Stimulated activated CD4-positive, alpha-beta T cell treated with anti-CD3 and anti-CD28 coated beads, Interleukin-12 subunit alpha, Interleukin-12 subunit beta, amount 100 ng/mL, for 48 hours (primary cell): ENCODE measurements at places on chromosomes 16 and 17.

GRCh38 chr17:10062691-10063385, 135.6 kb downstream of the GAS7 start:
- no peak for DNase-seq

GRCh38 chr17:59067756-59068155, 38.9 kb downstream of the TRIM37 start:
- no peak for DNase-seq

GRCh38 chr16:81752225-81752875, 26.7 kb upstream of the PLCG2 start:
- DNase-seq: no peak

DNA sequence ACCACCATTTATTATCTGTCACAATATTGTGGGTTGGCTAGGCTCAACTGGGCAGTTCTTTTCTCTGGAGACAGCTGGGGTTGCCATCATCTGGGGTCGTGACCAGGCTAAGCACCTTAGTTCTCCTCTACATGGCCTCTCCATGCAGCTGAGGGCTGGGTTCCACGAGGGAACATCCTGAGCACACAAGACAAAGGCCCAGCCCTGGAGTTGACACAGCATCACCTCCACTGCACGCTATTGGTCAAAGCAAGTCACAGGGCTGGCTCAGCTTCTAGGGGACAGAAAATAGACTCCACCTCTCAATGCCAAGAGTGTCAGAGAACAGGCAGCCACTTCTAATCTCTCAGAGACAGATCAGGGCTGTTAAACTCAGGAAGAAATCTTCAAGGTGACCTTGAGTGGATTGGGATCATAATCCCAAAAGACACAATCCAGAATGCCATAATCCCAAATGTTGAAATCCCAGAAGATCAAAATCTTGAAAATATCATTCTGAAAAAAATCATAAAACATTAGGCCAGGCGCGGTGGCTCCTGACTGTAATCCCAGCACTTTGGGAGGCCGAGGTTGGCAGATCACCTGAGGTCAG, 13.0 kb upstream of the USP10 start:
- no peak for DNase-seq

DNA sequence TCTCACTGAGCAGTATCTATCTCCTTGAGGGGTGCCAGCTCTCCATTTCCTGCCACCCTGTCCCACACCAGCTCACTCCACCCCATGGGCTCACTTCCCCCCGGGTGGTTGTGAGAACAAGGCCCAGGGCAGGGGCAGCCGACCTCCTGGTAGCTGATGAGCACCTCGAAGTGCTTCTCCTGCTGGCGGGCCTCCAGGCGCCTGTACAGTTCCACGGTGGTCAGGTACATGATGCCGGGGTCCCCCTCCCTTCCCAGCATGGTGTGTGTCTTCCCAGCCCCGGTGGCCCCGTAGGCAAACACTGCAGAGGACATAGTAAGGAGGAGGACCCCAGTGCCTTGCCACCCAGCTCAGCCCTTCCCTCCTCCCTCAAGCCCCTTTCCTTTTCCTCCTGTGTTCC, 12.5 kb downstream of the KIF18B start:
- no peak for DNase-seq

DNA sequence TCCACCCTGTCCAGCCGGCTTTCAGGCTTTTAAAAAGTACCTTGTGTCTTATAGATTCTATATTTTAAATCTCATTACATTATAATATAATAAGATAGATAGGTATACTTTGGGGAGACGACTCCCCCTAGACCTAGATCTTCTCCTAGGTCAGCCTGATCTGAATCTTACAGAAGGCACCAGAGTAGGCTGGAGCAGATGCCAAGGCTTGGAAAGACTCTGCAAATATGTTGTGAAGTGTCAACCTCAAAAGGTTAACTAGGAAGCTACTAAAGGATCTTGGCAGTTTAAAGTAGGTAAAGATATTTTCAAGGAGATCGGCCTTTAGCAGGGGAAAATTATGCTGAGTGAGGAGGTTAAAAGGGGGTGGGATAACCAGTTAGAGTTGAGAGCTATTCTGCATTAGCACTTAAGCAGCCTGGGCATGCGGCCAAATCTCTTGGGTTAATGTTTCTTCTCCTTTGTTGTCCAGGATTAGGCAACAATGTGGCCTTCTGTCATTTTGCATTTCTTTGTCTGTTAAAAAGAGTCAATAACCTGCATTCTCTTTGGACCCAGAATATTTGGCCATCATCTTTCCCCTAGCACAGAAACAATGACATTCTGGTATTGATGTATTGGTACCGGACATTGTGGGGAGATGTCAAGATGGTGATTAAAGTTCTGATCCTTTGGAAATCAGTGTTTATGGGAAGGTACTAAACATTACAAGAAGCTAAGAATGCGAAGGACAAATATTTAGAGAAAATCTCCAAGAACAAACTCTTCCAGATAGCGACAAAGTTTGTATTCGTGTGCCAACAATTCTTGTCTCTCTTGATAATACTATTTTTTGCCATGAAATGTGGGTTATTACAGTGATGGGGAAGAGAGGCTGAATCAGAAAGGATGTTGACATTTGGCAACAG, 51.2 kb upstream of the DHX40 start:
- no peak for DNase-seq

GRCh38 chr17:47278561-47278960, 24.9 kb downstream of the ITGB3 start:
- no peak for DNase-seq

DNA sequence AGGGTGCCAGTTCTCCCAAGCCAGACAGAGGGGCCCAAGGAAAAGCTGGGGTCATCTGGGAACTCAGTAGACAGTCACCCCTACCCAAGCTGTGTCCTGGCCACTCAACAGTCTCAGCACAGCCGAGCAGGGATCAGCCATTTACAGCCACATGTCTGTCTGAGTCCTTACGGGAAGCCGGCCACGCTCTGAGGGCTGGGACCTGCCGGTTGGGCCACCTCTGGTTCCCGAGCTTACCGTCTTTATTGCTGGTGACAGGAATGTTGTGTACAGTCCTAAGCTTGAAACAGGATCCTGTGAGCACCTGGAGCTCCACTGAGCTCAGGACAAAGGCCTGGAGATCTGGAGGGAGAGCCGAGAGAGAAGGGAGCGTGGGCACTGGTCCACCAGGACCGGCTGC, 59.8 kb downstream of the TIMM22 start:
- DNase-seq: no peak

DNA sequence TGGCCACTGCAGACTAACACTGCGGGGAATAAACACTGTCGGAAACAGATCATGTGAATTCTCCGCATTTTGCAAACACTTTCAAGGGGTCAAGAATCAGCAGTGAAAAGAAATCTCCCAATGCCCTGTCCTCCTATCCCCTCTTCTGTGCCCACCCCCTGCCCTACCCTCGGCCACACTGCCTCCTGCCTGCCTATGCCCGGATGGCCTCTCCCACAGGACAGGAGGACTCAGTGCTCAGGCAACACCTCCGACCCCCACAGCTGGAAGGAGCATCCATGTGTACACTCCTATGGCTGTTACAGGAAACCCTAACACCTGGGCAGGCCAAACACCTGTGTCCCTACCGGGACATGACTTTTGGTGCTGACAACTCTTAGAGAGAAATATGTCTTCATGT, 24.5 kb downstream of the FBXO31 start:
- no peak for DNase-seq

DNA sequence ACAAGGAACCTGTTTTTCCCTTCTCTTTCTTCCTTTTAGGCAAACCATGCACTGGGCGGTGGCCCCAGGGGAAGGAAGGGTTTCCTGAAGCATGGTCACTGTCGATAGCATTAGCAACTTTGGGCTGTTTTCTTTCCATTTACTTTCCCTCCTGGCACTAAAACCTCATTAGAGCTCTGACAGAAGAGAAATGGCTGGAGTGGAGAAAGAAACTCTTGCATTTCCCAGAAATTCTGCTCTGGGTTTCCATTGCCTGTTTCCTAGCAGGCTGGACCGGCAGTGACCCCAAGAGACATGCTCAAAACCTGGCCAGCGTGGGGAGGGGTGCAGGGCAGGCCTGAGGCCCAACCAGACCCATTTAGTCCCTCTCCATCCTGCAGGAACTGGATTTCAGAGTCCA, 230.7 kb upstream of the CCL2 start:
- DNase-seq: no peak

GRCh38 chr17:39754161-39754957, 16.6 kb downstream of the GRB7 start:
- peak; percentile 91 for DNase-seq

GRCh38 chr17:32285306-32285705, 19.7 kb downstream of the RHBDL3 start:
- no peak for DNase-seq

GRCh38 chr16:67468731-67469130, 12.2 kb downstream of the ATP6V0D1 start:
- DNase-seq: no peak

GRCh38 chr17:42889809-42890208, 10.8 kb upstream of the G6PC1 start:
- no peak for DNase-seq

- no peak for DNase-seq
Observed at GRCh38 chr16:50549561-50549915, 1.3 kb downstream of the NKD1 start.

GRCh38 chr17:1011760-1012735, 15.1 kb downstream of the TIMM22 start:
- DNase-seq: no peak

GRCh38 chr16:19896951-19897350, 12.3 kb upstream of the GPRC5B start:
- DNase-seq: no peak

DNA sequence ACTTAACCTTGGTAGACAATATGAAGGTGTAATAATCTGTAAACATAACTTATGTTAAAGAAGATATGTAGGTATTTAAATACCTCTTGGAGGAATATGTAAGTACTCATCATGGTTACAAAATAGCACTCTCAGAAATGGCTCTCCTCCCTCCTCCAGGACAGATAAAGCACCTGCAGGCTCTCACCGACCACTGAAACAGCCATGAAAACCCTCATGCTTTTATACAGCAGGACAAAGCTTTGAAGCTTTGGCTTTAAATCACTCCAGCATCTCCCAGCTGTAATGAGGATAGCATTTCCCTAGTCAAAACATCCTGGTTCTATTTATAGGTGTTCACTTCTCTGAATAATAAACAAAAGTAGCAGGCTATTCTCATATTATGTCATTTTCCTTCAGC, 69.1 kb upstream of the PMFBP1 start:
- no peak for DNase-seq

DNA sequence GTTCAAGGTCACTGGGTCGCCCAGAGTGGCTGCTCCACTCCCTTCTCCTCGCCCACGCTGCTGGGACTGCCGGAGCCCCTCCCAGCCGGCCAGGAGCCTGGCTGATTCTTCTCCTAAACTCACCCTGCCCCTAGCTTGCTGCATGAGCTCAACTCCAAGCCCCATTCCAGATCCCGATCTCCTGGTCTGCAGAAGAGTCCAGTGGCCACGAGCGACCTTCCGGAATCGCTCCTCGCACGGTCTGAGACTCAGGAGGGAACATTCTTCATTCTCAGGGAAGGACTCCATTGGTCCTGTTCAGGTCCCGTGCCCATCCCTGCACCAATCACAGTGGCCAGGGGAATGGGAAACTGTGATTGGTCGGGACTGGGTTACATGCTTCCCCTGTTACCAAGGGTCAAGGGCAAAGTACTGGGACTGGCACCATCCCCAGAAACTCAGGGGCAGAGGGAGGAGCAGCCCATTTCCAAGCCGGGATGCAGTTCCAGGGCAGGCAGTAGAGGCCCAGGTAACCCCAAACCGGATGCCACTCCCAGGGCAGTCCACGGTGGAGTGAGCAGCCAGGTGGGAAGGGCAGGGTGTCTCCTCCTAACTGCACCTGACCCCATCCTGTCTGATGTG, 24.5 kb upstream of the CIBAR2 start:
- no peak for DNase-seq

- no peak for DNase-seq
Observed at GRCh38 chr17:40819528-40820125, 2.8 kb downstream of the KRT10 start.

GRCh38 chr16:15808071-15808470, 48.8 kb downstream of the MYH11 start:
- no peak for DNase-seq

GRCh38 chr17:55040611-55041010, 72.0 kb downstream of the STXBP4 start:
- no peak for DNase-seq

DNA sequence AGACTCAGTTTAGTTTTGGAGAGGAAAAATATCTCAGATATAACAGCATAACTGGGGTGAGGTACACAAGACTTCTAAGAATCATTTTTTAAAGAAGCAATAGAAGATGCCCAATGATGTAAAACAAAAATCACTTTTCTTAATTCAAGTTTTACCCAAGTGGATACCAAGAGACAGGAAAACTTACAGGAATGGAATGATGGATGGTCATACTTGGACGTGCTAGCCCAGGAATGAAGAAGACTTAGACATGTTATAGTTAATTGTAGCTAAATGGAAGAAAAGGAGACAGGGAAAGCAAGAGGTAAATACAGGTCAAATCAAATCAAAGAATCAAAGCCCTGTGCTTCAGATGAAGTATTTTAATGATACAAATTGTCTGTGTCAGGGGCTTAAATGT, 312.7 kb upstream of the KCNJ16 start:
- no peak for DNase-seq

DNA sequence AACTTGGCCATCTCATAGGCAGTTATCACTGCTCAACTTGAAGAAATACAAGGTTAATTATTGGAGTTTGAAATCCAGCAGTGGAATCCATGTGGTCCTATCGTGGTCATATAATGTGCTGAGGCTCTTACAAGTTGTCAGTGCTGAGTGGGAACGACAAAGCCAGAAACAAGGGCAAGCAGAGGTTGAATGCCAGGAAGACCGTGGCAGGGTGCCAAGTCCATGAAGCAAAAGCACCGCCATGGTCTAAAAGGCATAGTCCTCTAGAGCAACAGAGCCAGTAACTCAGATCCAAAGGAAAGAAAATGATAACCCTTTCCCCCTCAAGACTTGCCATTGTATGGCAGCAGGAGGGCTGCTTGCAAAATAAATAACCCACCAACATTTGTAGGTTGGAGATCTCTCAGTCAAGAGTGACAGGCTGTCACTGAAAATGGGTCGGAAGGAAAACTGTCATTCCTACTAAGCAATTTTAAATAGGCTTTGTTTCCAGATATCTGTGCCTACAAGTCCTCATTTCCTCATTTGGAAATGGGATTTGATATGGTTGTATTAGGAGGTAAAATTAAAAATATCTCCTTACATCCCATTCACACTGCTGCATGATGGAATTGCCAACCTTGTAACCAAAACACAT, 36.4 kb upstream of the HSBP1 start:
- no peak for DNase-seq

DNA sequence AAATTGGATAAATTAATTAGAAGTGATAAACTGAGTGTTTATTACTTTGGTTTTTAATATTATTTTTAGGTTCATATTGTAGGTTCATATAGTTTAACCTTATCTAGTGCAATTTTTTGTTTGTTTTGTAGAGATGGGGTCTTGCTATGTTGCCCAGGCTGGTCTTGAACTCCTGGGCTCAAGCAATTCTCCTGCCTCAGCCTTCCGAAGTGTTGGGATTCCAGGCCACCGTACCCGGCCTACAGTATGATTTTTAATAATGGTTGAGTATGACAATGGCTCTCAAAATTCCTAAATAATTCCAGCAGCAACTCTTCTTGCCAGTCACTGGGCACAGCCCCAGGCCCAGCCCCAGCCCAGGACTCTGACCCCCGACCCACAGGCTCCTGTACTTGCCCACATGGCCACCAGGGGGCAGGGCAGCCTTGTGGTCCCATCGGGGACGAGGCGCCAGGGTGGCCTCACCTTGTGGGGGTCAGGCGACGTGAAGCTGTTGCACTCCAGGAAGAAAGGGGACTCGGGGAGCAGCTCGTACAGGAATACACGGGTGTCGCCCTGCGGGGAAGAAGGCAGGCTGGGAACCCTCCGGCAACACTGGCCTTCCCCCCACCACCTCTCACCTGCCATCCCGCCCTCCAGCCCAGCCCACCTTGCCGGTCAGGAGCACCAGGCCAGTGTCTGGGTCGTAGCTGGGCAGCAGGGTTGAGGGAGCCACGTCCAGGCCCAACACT, 7.9 kb upstream of the PAM16 start:
- peak; percentile 56 for DNase-seq
